ENCODE measurements at places on chromosomes 2 and 18.

DNA sequence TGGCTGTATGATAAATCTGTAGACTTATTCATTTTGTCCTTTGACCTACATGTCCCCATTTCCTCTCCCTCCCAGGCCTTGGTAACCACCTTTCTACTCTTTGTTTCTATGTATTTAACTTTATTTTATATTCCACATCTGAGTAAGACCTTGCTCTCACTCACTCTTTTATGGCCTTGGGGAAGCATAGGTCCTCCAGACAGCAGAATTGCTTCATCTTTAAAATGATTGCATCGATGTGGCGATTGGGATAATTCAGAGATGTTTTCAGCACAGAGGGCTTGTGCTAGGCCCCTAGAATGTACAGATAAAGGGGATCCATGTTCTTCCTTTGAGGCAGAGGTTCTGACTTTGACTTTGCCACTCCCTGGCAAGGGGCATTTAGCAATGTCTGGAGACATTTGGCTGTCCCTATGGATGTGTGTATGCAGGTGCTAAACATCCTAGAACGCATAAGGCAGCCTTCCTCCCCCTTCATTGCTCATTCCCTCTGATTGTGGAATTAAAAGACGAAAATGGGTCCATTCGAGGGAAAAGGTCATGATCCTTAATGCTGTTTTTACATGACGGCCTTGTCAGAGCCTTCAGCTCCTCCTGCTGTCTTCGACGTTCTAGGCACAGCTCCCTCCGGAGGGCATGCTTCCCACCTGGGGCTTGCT lies 1.2 kb upstream of the GPR39 start:
- DNase-seq = no peak

DNA sequence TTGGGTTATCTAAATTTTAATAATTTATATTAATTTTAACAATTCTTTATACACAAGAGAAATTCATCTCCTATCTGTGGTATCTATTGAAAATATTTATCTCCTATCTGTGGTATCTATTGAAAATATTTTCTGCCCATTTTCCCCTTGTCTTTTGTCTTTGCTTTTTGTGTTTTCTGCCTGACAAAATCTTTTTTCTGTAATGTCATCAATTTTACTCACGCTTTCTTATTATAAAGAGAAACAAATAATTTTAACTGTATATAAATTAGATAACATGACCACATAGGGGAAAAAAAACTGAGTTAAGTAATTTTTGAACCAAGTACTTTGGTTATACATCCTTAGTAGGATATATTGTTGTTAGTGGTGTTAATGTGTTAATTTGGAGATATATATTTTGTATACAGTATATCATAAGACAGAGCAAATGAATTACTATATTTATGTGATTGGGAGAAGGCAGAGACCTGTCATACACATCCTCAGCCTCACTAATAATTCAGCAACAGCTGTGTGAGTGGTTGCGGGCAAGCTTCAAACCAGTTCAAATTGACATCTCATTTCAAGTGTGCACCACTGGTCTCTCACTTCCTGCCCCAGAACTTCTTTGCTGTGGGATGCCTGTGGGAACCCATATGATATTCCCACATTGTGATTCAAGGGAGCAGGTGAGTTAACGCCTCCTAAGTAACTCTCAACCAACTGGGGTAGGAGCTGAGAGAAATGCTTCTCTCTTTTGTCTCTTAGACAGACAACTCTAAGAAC lies 292.4 kb downstream of the SP3 start:
- no peak for DNase-seq

- no peak for DNase-seq
Measured at GRCh38 chr2:75994759-75995158, 284.0 kb upstream of the GCFC2 start.

DNA sequence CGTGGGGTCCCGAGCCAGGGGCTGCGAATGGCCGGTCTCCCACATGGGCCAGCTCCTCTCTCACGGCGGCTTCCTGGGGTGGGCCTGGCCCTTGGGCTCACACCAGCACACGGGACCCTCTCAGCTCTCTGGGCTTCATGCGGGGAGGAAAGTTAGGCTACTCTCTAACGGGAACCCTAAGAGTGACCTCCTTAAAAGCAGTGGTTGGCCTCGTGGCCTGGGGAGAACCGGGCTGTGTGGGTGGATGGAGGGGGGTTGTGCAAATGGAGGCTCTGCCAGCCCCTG lies 25.8 kb downstream of the RTP5 start:
- DNase-seq = no peak

DNA sequence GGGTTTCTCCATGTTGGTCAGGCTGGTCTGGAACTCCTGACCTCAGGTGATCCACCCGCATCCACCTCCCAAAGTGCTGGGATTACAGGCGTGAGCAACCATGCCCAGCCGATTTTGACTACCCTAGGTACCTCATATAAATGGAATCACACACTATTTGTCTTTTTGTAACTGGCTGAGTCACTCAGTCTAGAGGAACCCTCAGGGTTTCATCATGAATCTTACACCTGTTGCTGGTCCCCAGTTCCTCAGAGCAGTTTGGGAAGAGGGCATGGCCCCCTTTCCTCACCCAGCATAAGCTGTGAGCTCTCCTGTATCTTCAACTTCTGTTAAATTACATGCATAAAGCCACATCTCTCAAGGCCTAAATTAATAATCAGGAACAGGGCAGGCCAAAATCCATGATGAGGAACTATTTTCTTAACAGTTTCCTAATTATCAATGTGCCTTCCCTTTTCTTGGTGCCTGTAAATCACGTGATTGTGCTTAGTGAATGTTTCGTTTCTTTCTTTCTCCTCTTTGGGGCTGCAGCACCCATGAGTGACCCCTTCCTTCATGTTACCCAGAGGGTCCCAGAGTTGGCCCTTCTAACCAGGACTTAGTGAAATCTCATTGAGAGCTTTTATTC lies 20.9 kb downstream of the DYSF start:
- no peak for DNase-seq

- DNase-seq = no peak
Measured at GRCh38 chr2:148989882-148990493, 48.5 kb upstream of the LYPD6B start.

- DNase-seq = peak; percentile 3
Measured at GRCh38 chr2:179936654-179937053, 70.4 kb downstream of the CWC22 start.

- DNase-seq = no peak
Measured at GRCh38 chr2:43737855-43738254, 36.0 kb upstream of the DYNC2LI1 start.

All from effector memory CD4-positive, alpha-beta T cell (primary cell).